ENCODE measurements at places on chromosomes 1 and 21.

DNA sequence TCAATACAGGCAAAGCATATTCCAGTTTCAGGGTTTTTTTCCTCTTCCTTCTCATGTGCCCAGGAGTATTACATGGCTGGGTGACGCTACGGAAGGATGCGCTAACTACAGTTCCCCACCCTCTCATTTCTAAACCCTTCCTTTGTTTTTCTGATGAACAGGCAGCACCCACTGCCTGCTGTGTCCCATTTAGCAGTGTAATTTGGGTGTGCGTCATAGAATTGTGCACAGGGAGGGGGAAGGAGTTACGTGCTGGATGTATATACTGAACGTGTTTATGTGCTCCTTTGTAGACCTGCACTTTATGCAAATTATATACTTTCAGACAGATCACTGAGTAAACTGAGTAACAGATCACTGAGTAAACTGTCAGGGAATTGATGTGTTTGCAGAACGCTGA lies 44.5 kb downstream of the ELAPOR1 start:
- DNase-seq = no peak

GRCh38 chr1:101330427-101331130 lies 93.8 kb downstream of the S1PR1 start:
- no peak for DNase-seq

DNA sequence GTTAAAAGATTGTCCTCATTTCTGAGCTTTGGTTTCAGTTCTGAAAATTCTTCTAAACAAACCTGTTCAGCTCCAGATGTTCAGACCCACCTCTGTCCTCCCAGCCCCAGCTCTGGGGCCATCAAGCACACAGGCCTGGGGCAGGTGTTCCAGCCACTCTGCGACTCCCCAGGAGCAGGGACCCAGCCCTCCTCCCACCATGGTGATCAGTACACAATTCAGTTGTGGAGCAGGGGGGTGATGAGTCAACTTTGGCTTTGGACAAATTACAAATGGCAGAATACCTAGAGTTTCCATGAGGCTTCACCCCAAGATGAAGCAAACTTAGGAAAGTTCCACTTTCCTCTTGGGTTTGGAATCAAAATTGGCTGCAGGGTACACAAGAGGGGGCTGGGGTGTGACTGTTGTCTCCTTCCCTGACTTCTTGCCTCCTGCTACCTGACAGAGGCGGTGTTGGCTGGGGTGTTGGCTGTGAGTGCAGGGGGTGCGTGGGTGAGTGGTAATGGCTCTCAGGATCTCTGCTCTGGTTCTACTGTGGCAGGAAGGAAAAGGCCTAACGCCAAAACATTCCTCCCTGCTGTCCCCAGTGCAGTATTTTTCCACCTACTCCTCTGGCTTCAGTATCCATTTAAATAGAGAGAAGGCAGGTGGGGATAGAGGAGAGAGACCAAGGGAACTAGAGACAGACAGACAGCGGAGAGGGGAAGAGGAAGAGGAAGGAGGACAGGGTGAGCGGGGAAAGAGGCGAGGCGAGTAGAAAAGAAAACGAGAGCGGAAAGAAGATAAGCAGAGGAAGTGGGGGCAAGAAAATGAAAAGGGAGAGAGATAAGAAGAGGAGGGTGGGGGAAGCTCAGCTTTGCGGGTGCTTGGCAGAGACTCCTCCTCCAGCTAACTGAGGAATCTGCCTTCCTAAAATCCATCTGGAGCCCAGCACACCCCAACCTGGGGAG lies 20.6 kb upstream of the LRRN2 start:
- DNase-seq = no peak

GRCh38 chr1:100036718-100037655 lies 67.2 kb downstream of the SLC35A3 start:
- no peak for DNase-seq
